Fibroblast of skin of scalp (primary cell): ENCODE measurements at places on chromosomes 1 and 21.

DNA sequence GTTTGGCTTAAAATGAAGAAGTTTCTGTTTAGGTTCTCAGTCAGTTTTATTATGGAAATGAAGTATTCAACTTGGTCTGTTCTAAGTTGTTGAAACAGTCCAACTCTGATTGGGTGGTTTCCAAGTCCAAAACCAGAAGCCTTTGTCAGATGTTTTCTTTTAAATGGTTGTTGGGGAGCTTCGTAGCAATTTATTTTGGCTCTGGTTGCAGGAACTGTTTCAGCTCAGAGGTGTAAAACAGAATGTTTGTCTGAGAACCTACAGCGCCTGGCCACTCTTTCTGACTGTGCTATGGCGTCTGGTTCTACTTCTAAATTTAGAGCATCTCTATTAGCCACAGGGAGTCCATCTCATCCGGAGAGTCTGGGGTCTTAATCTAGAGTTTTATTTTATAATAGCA, 582.6 kb upstream of the TMPRSS15 start:
- DNase-seq: no peak

DNA sequence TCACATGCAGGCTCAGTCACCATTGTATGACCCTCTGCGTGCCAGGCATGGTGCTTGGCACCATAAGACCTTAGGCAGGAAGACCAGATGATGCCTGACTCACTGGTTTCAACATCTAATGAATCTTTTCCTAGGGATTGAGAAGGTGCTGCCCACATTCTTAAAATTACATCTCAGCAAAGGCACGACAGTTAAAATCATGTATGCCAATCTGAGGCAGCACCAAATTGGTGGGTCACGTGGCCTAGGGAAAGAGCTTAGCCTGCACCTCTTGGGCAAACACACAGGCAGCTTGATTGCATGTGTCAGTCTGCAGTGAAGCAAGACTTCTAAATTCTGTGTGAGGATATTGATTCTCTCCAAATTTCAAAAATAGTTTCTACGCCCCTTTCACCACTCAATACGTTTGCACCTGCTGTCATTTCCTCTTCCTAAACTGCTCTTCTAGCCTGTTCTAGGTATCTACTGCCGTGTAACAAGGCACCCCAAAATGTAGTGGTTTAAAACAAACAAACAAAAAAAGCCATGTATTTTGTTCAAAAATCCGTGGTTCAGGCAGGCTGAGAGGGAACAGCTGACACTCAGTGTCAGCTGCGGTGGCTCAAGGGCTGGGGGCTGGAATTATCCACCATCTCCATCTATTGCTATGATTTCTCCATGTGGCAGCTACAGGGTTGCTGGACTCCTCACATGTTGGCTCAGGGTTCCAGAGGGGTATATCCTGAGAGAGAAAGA, 160.2 kb upstream of the FGGY start:
- no peak for DNase-seq

- peak; percentile 56 for DNase-seq
Observed at GRCh38 chr1:215377746-215378145, 189.4 kb upstream of the KCTD3 start.

DNA sequence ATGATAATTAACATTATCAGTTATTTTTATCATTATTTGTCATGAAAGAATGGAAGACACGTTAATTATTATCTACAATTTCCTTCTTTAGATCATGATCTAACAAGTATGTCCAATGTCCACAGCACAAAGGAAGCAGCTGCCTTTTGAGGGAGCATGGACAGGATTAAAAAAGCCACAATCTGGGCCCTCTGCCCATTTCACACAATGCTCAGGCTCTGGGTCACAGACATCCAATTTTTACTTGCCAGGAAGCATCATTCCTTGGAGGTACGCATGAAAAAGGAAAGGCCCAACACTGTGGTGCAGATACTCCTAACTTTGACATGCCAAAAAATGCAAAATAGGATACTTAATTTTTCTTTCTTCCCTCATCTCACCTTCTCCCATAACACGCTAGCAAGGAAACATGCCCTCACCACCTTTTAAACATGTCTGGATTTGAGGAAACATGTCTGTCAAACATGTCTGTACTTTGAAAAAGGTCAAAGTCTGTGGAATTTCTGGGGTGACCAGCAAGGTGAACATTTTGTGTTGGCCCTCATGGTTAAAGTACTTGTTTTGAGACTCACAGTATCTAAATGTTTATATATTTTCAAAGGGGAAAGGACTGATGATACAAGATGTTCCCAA, 40.0 kb downstream of the GADD45A start:
- peak; percentile 88 for DNase-seq

DNA sequence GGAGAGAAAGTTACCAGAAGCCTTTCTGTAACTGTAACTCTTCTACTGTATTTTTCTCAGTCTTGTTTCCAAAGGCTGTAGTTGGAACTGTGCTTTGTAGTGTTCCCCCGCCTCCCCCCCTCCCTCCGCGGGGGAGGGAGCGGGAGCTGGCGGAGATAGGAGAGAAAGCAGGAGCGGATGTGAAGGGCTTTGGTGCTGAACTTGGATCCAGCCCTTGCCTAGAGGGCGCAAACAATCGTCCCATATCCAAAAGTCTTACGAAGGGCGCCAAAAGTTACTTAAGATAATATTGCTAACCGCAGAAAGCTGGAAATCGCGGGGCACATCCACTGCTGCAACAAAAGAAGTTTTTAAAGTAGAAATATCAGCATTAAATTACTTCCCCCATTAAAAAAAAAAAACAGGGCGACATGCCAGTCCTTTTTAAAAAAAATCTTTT, 2.4 kb upstream of the NFIA start:
- DNase-seq: peak; percentile 83
